ENCODE measurements at places on chromosomes 11 and 22. TPM values are rescaled to one million over a fixed set of nuclear protein-coding genes. Genes with fewer than 3 reads are reported as not detected.

DNA sequence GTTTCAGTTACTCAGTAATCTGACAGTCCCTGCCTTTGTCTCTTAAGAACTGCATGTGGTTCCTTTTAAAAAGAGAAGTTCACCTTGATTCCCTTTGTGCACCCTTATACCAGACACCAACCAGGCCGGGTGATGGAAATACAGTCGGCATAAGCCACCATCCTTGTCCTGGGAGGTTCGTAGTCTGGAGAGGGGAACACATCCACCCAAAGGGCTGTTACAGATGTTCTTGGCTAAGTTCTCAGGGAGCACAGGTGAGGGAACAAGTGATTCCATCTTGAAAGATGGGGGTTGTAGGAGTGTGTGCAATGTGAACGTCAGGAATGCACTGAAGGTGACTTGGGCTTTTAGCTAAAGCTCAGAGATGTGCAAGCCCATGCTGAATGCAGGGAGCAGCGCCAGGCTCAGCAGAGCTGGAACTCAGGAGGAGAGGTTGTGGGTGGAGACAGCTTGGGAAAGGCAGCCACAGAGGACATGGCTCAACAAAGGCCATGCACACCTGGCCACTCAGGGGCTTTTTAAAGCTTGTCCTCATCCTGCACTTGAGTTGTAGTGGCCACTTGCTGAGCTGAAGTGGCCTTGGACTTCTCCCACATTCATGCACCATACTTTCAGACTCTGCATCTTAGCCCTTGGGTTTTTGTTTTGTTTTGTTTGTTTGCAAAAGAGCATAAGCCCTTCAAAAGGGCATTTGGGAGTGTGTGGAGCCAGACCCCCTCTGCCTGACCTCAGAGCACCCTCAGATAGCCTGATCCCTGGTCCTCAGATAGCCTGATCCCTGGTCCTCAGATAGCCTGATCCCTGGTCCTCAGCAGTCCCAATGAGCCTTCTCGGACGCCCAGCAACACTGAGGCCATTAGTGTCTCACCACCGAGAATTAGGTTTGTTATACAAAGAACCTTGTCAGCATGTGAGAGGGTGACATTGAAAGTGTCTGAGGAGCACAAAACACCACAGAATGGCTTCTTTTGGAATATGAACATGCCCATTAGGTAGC, 12.7 kb upstream of the TMA7B start:
- peak overlapping the region; percentile 89 for H3K4me3 ChIP-seq
- H3K27me3 ChIP-seq: no peaks in the 10 kb centered on the region
- H3K27ac ChIP-seq: no peak overlapping the region
- H3K36me3 ChIP-seq: peaks cover 61% of the 10 kb centered on the region
- no peak for DNase-seq

FGF19 gene
- total RNA-seq: not detected

MYBPC3 gene
- total RNA-seq: 0.16 TPM

DNA sequence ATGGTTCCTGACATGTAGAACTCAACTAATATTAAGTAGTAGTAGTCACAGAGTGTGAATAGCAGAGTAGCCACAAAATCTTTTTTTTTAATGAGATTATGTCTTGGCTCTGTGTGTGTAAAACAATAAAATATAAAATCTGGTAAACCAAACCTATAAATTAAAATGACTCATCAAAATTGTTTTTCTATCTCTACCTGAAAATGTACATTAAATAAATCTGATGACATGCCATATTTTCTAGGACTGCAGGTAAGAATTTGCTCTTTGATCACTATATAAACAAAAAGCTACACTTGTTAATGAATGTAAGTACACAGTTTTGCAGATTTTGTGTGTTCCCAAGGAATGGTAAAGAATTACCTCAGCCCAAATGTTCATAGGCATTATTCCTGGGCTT, 1231.5 kb downstream of the JRKL start:
- H3K4me3 ChIP-seq: no peak overlapping the region
- DNase-seq: no peak
- no peak overlapping the region for H3K27ac ChIP-seq
- no peaks in the 10 kb centered on the region for H3K36me3 ChIP-seq

GRCh38 chr11:84890676-84891075, 736.5 kb downstream of the DLG2 start:
- H3K4me1 ChIP-seq: no peaks in the 10 kb centered on the region
- no peaks in the 10 kb centered on the region for H3K36me3 ChIP-seq
- H3K4me3 ChIP-seq: no peak overlapping the region
- H3K27ac ChIP-seq: no peak overlapping the region
- no peaks in the 10 kb centered on the region for H3K27me3 ChIP-seq

B3GAT1 gene
- not detected for total RNA-seq

ACR gene
- total RNA-seq: not detected

DNA sequence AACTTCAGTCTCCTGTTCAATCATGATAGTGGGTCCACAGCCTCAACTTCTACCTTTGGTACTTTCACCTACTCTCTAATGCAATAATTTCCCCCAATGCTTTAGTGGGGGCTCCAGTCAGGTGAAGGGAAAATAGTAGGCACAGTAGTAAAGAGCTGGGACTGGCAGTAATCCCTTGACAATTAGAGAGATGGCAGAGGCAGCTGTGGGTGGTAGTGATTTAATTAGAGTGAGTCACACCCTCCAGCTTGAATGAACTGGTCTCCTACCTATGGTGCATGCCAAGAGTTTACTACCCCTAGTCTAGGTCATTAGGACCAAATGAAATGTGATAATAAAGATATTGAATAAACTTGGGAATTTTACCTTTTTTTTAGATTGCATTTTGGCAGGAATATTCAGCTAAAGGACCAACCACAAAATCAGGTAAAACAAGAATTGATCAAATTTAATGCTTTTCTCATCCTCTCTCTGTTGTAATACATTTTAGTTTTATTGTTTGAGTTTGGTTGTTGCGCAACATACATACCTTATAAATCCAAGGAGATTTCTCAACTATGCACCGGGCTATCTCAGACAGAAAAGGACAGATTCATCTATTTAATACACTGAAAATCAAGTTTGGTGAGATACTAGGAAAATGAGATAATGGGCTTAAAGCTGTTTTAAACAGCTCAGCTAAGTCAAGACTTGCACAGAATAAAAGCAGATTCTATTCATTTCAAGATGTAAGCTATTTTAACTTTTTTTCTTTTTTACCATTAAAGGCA, 9.0 kb downstream of the PRRG4 start:
- no peak overlapping the region for H3K27ac ChIP-seq
- H3K27me3 ChIP-seq: peaks cover 3% of the 10 kb centered on the region
- DNase-seq: no peak

SLC17A6 gene
- not detected for total RNA-seq

CST6 gene
- total RNA-seq: not detected

DNA sequence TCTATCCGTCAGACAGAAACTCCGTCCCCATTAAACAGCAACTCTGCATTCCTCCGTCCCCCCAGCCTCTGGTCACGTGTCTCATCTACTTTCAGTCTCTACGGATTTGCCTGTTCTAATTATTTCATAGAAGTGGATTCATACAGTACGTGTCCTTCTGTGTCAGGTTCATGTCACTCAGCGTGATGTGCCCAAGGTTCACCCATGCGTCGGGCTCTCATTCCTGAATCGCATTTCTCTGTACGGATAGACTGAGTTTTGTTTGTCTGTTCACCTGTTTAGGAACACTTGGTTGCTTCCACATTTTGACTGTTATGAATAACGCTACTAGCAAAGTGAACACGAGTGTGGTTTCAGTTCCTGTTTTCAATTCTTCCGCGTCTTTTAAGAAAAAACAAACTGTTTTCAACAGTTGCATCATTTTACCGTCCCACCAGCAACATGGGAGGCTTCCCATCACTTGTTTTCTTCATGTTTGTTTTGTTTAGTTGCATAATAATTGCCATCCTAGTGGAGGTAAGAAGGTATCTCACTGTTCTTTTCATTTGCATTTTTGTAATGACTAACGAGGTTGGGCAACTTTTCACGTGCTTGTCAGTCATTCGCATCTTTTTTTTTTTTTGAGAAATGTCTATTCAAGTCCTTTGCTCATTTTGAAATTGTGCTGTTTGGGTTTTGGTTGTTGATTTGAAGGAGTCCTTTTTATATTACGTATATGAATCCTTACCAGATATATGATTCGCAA, 8.9 kb upstream of the NLRP6 start:
- peak overlapping the region; percentile 86 for H3K4me3 ChIP-seq
- DNase-seq: peak; percentile 78
- H3K4me1 ChIP-seq: peaks cover 38% of the 10 kb centered on the region
- no peaks in the 10 kb centered on the region for H3K27me3 ChIP-seq
- peak overlapping the region; percentile 98 for H3K27ac ChIP-seq
- no peaks in the 10 kb centered on the region for H3K36me3 ChIP-seq

DNA sequence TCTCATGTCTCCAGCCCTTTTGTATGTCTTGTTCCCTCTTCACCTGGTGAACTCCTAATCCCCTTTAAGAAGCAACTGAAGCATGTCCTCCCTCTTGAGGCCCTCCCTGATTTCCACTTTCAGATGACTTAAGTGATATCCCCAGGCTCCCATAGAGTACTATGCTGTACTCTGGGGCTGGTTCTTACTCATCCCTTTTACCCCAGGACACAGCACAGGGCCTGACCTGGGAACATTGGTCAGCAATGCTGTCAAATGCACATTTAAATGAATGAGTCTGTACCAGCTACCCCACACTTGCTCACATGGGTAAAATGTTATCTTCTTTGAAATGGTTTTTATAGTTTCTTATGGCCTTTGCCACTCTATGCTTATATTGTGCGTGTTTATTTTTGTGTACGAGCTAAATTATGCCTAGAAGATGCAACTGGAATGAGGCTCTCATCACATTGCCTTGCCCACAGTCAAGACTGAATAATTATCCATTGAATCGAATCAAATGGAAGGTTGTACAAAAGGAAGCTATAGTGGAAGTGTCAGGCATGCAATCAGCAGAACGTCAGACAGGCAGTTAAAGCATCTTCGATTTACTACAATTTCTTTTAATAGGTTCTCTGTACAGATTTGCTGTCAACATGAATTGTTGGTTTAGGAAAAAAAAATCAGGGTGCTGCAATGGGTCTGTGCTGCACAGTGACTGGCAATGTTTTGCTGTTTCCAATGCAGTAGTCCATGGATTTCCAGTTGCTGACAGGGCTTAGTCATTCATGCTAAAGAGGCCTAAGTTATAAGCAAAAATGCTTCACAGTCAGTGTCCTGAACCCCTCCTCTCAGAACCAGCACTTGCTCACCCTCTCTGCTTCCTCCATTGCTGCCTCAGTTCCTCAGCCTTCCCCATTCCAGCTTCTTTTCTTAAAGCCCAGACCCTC, 79.5 kb downstream of the PARVA start:
- no peaks in the 10 kb centered on the region for H3K4me1 ChIP-seq
- no peak overlapping the region for H3K4me3 ChIP-seq
- H3K27ac ChIP-seq: no peak overlapping the region
- no peak for DNase-seq
- no peaks in the 10 kb centered on the region for H3K36me3 ChIP-seq

TUB gene
- not detected for total RNA-seq

- no peaks in the 10 kb centered on the region for H3K4me1 ChIP-seq
- H3K4me3 ChIP-seq: no peak overlapping the region
- DNase-seq: no peak
- no peaks in the 10 kb centered on the region for H3K36me3 ChIP-seq
- no peak overlapping the region for H3K27ac ChIP-seq
These were observed 112.0 kb upstream of the PDGFD start for GRCh38 chr11:104275992-104276391.

FREY1 gene
- total RNA-seq: 3.1 TPM

CRYAB gene
- not detected for total RNA-seq

DNA sequence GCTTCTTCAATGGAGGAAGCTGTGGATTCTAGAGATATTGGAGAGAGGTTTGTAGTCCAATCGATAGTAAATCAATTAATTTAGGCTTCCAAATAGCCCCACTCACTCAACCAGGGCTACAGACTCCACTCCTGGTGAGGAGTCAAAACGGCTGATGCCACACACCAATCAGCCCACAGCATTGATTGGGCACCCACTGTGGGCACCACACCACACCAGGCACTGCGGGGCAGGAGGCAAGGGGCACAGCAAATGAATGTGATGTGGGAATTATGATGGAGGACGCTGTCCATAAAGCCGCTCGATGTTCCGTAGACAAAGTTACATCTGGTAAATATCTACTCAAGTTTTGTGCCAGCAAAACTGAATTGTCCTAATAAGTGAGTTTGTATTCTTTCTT, 547.3 kb upstream of the CADM1 start:
- H3K4me3 ChIP-seq: no peak overlapping the region
- H3K27ac ChIP-seq: no peak overlapping the region
- H3K4me1 ChIP-seq: no peaks in the 10 kb centered on the region
- no peak for DNase-seq
- H3K36me3 ChIP-seq: no peaks in the 10 kb centered on the region
- H3K27me3 ChIP-seq: no peaks in the 10 kb centered on the region

DNA sequence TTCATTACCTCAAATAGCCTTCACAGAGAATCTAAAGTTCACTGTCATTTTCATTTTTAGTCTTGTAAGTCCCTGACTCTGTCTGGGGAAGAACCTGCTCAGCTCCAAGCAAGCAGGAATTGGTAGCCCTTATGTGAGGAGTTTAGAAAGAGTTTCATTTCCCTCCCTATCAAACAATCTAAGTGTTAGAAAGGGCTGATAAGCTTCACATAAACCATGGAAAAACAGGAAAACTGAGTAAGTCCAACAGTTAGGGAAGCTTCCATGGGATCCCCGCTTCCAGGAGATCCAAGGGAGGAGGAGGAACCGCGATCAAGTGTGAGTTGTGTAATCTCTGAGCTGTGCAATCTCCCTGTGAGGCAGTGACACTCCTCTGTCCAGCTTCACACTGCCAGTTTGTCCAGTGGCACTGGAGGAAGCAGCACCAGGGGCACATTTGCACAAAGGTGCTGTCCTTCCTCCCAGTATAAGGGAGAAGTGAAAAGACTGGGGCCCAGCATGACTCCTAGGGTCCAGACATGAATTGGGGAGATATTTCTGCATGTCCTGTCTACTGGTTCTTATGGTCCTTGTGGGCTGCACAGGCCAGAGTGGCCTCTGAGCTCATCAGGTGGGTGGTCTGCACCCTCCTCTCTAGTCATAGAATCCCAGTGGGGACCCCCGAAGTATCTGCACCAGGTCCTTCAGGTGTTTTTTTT, 4.3 kb downstream of the PRAME start:
- peaks cover 7% of the 10 kb centered on the region for H3K4me1 ChIP-seq
- no peak overlapping the region for H3K27ac ChIP-seq
- H3K27me3 ChIP-seq: peaks cover 2% of the 10 kb centered on the region

DNA sequence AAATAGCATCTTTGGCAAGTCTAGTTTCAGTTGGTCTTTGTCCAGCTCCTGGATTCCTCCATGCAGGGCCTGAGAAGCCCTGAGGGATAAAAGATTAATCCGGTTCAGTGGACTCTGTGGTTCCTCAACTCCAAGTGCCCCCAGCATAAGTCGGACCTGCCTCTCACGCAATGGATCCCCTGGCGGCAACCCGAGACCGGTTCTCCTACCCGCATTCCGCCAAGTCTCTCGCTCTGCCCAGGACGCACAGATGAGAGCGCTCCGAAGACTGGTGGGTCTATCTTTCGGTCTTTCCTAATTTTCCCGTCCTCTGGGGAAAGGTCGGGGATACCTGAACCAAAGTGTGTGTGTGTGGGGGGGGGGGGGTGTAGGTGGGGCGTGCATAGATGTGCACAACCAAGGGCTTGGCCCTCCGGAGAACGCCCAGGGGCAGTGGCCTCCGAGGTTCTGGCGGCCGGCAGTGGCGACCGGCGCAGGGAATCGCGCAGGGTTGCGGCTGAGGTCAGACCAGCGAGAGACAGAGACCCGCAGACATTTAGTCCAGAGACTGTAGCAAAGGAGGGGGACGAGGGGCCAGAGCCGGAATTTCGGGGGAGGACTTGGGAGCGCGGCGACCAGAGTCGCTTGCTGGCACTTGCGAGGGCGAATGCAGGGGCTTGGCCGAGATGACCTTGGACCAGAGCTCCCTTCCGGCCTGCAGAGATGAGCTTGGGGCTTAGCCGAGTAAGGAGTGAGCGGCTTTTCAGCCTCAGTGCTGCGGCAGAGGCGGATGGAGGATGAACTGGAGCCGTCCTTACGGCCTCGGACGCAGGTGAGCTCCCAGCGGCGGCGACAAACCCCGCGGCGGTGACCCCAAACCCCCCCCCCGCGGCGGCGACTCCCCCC, 712 bp upstream of the SLC2A11 start:
- peak overlapping the region; percentile 94 for H3K27ac ChIP-seq
- H3K4me1 ChIP-seq: peaks cover 19% of the 10 kb centered on the region
- H3K36me3 ChIP-seq: no peaks in the 10 kb centered on the region
